Stimulated activated CD4-positive, alpha-beta T cell treated with anti-CD3 and anti-CD28 coated beads, Interleukin-1b, Interleukin-23, amount 100 ng/mL, for 24 hours (primary cell): ENCODE measurements at places on chromosomes 3 and 15.

GRCh38 chr3:113660896-113661295, 35.5 kb downstream of the USF3 start:
- DNase-seq: no peak

DNA sequence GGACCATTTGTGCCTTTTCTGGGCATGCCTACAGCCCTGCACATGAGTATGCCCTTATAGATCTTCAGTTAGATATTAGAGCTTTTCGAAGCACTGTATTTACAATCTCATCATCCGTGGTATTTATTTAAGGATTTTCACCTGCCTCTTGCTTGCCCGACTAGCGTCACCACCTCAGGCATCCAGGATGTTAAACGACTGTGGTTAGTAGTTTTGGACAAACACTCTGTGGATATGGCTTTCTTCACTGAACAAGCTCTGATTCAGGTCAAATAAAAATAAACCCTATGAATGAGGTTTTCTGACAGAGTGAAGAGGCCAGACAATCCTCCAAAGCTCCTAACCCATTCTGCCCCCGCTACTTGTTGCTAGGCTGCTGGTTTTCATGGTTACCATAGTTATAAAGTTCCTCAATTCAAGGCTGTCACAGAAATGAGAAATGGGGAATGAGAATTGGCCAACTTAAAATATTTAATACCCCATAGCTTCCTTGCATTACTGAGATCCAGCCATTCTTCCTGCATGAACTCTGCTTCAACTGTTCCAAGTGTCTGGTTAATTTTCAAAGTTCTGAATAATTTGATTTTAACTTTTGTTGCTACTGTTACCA, 440.1 kb downstream of the GABRG3 start:
- no peak for DNase-seq

DNA sequence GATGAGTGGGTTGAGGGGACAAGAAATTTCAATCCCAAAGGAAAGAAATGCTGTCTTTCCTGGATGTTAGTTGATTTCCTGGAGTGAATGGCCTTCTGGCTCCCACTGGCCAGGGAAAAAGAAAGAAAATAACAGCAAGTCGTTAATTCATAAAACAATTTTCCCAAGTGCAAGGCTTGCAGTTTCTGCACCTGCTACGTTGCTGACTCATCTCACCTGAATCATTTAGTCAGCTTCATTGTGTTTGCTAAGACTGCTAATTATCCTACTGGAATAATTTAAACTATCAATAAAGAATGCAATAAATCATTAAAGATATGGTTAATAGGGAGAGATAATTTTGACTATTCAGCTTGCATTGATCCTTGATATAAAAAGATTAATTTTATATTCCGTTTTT, 387.6 kb downstream of the ROBO2 start:
- no peak for DNase-seq

- DNase-seq: no peak
Measured at GRCh38 chr15:96672629-96673028, 342.1 kb downstream of the NR2F2 start.

GRCh38 chr15:93020976-93021772, 67.8 kb downstream of the RGMA start:
- no peak for DNase-seq

DNA sequence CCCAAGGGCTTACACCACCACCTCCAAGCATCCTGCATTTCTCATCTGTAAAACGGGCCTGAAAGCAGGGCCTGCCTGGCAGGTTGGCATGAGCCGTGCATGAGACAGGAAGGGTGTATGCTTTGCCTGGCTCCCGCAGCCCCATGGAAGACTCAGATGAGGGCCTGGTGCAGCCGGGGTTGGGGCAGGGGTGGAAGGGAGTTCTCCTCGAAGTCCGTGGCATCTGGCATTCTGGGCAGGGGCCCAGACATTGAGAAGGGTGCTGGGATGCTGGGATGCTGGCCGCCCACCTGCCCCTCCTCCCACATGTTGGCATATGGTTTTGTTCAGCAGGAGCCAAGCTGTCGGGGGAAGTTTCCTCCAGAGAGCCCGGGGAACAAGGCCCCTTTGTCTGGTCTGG, 13.0 kb upstream of the FBLN2 start:
- no peak for DNase-seq

- no peak for DNase-seq
Measured at GRCh38 chr3:114441386-114441785, 147.6 kb downstream of the TIGIT start.
